ENCODE measurements at places on chromosomes 6 and 20.

GRCh38 chr20:38112261-38112929 is 52.7 kb downstream of the TGM2 start:
- no peak for DNase-seq

- no peak for DNase-seq
Observed at GRCh38 chr6:14544666-14545065, 427.1 kb downstream of the CD83 start.

GRCh38 chr6:162256361-162256760 is 471.2 kb downstream of the PRKN start:
- no peak for DNase-seq

GRCh38 chr6:3592371-3592941 is 135.6 kb upstream of the SLC22A23 start:
- no peak for DNase-seq

All from SHP77 treated with DMSO at 0.1 percent for 48 hours (cell line).